ENCODE measurements at places on chromosomes 1 and 21.

GRCh38 chr1:184970691-184971161 is 3.6 kb downstream of the NIBAN1 start:
- no peak for DNase-seq

DNA sequence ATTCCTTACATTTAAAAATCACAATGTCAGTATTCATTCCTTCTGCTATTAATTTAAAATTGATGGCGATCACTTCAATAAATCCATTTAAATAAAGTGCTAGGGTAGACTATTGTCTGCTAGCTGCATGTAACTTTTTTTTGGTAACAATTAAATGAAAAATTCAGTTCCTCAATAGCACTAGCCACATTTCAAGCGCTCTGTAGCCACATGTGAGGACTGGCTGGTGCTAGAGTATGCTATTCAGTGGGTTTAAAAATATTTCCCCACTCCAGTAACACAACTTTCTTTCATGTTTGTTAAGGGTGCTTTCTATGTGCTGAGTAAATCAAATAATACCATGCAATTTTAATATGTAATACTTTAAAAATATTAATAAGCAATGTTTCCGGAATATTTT is 108.2 kb downstream of the LTN1 start:
- no peak for DNase-seq

DNA sequence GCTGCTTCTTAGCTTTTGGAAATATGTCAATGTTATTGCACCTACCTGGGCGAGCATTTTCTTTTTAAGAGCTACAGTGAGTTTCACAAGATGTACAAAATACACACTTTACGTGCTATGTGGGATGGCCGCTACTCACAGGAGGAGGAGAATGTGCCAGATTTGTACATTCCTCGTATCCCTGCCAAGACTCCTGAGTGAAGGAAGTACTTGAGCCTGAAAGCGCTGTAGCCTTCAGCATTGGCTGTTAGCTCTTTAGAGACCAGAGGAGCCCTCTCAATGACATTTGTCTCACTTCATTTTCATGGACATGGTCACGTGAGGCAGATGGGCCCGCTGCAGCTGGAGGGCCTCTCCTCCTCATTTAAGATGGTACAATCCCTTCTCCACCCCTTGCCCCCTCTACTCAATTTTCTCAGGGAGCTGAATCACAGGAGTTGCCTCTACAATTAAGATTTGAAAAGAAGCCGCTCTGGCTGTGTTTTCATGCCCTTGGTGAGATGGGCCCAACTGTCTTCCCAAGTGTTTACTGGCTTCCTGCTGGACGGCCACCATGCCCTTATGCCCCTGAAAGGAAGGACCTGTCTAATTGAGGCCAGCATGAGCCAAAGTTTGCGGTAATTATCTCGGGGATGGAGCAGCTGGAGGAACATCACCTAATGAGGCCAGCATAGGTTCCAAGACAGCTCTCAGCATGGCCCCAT is 442.6 kb downstream of the PRDM2 start:
- no peak for DNase-seq

- no peak for DNase-seq
Measured at GRCh38 chr1:179589509-179589908, 2.1 kb upstream of the TDRD5 start.

GRCh38 chr1:1876335-1876930 is 14.5 kb downstream of the GNB1 start:
- no peak for DNase-seq

Measured in CD4-positive, alpha-beta T cell treated with Interleukin-21 for 1 hour (primary cell).